ENCODE measurements at places on chromosomes 2 and 18.

GRCh38 chr2:10137053-10137843 lies 14.7 kb downstream of the RRM2 start:
- no peak for DNase-seq

DNA sequence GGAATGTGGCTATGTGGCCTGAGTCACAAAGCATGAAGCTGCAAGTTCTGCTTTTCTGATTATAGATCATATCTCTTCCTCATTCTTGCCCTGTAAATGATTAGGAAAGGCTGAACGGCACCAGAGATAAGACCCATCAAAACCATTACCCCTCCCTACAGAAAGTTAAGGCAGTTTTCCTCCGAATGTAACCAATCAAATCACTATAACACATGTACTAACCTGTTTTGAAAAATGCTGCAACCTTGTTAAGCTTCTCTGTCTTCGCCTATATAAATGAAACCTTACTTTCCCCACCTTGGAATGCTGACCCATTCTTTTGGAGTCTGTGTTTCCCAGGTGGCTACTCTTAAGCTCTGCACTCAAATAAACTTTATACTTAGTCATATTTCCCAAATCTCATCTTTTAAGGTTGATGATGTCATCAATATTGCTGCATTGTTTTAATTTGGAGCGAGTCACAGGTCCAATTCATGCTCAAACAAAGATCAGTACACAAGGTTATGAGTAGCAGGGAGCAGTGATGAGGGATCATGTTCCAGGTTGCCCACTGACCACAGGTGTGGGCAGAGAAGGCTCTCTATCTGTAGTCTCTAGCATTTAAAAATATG lies 662.3 kb downstream of the IRS1 start:
- DNase-seq = no peak

GRCh38 chr2:66865161-66865560 lies 430.2 kb downstream of the MEIS1 start:
- DNase-seq = no peak

- DNase-seq = no peak
Observed at GRCh38 chr18:48371854-48372602, 37.2 kb downstream of the ZBTB7C start.

DNA sequence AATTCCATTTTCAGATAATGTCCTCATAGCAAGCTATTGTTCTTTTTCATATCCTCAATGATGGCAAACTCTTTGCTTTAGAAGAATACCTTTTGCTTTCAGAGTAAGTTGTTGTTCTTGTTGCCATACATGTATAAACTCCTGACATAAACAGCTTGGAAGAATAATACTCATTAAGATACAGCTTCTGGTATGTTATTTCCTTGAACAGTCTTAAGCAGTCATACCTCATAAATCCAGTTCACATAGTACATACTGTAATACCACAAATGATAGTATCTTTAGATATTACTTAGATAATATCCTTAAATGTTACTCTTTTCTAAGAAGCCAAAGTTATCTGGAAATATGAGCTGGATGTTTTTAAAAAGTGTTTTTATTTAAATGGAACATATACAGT lies 23.2 kb downstream of the METTL8 start:
- DNase-seq = no peak

GRCh38 chr2:66929632-66930338 lies 467.3 kb upstream of the ETAA1 start:
- DNase-seq = peak; percentile 14

Data from SK-N-MC (cell line).